ENCODE measurements at places on chromosomes 12 and 14.

GRCh38 chr14:28130610-28131284, 635.8 kb upstream of the FOXG1 start:
- DNase-seq = no peak

GRCh38 chr14:68710776-68711175, 82.1 kb downstream of the ZFP36L1 start:
- no peak for DNase-seq

DNA sequence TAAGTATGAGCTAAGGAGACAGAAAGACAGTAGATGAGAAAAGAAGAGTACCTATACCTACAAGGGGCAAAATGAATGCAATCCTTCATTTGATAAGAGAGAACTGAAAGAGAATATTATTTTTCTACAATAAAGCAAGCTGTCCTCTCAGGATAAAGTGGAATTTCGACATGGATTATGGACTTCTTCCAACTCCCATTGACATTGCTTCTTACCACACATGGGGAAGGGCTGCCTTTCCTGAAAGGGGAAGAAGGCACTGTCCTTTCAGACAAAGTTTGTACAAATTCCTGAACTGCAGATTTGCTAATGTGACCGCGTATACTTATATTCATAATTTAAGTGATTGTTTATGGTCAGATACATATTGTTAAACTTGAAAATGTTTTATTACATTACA, 4.3 kb upstream of the HEBP1 start:
- DNase-seq = no peak

DNA sequence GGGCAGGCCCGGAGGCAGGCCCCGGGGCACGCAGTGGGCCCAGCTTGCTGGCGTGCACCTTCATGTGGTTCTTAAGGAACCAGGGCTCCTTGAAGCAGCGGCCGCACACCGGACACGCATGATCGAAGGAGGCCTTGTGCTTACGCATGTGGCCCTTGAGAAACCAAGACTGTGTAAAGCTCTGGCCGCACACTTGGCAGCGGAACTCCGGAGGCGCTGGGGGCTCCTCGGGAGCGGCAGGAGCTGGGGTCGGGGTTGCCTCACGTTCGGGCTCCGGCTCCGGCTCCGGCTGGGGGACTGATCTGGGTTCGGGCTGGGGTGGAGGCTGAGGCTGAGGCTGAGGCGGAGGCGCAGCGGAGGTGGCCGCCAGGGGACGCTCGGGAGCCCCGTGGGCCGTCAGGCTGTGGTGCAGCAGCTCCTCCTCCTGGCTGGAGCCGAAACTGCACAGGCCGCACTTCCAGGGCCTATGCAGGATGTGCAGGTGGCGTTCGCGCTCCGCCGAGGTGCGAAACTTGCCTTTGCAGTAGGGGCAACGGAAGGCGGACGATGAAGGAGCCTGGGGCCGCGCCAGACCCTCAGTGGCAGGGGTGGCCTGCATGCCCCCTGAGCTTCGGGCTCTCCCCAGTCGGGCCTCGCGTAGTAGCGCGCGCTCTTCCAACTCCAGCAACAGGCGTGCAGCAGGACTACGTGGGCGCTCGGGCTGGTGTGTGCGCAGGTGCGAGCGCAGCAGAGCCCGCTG, 6.0 kb downstream of the ZNF219 start:
- peak; percentile 94 for DNase-seq

DNA sequence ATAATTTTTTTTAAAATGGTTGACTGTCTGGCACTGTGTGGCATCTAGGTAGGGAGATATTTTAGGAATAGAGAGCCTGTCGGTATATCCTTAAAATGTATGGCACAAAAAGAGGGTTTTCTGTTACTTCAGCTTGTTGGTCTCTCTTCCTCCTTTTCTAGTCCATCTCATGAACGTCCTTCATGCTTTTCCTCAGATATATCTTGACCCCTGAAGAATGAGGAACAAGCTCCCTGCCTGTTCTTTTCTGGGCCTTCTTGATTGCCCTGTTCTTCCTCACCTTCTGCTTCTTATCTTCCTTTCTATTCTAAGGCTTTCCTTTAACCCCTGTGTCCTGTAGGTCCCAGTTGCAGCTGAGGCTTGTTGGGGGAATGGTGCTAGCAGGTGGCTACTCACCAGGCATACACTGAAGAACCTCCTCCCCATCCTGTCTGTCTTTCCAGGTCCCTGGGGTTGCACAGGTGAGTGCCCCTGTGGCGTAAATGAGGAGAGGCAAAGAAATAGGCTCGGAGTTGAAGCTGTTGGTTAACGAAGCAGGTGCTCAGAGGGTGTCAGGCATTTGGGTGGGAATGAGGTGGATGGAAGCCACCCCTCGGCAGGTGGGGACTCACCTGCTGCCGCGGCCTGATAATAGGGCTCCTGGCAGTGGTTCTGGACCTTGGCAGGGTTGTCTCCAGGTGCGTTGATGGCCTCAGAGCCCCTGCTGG, 7.2 kb upstream of the C1R start:
- DNase-seq = no peak

DNA sequence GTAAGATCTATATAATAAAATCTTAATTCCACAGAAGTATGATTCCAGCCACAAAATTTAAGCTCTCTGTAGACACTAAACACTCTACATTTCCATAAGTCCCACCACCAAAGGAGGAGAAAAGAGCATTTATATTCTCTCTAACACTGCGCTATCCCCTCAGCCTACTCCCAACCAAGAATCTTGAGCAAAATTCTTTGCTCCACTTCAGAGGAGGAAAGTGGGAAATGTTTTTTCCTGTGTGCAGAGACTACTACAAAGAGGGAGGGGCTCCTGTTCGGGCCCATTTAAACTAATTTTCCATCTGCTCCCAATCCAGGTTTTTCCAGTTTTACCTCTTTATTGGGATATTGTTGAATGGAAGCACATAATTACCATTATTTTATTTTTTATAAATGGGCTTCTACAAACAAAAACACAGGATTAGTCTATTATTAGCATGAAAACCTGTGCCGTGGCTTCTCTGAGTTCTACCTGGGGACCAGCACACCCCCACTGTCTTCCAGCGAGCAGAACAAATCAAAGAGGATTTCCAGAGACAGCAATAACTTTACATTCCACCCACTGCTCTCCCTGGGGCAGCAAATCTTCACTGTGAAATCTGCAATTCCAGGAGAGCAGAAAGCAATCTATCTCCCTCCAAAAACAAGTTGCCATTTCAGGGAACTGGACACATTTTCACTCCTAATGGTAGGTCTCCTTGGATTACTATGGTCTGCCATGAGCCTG, 174.0 kb downstream of the DAD1 start:
- no peak for DNase-seq

- no peak for DNase-seq
Measured at GRCh38 chr12:92030618-92031017, 115.0 kb downstream of the BTG1 start.

DNA sequence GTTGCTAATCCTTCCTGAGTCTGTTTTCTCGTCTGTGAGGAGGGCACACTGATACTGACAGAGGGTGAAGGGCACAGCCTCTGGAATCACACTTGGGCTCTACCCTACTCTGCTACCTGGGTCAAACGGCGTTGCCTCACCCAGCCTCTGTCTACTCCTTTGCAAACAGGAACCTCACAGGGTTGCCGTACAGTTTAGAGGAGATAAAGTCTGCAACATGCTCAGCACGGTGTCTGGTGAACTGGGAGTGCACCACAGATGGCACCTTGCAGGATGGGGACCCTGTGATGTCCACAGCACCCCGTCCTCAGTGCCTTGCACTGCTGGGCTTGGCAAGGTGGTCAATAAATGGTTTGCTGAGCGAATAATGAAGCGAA, 38.3 kb downstream of the TESC start:
- DNase-seq = no peak

DNA sequence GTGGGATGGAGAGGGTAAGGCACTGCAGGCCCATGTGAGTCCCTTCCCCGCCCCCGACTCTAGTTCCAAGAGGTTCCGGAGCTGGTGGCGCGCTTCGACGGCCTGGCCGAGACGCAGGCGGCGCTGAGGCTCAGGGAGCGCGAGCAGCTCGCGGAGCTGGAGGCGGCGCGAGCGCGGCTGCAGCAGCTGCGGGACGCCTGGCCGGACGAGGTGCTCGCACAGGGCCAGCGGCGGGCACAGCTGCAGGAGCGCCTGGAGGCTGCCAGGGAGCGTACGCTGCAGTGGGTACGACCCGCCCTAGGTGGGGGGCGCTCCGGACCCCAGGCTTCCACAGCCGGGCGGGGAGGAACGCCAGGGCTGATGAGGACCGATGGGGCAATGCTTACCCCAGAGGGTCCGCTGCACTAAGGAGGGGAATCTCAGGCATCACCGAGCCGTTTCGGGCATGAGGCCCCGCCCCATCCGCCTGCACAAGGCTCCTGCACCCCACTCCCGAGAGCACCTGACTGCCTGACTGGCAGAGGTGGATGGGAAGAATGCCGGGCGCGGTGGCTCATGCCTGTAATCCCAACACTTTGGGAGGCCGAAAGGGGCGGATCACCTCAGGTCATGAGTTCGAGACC, 4.9 kb downstream of the CFAP73 start:
- DNase-seq = no peak

DNA sequence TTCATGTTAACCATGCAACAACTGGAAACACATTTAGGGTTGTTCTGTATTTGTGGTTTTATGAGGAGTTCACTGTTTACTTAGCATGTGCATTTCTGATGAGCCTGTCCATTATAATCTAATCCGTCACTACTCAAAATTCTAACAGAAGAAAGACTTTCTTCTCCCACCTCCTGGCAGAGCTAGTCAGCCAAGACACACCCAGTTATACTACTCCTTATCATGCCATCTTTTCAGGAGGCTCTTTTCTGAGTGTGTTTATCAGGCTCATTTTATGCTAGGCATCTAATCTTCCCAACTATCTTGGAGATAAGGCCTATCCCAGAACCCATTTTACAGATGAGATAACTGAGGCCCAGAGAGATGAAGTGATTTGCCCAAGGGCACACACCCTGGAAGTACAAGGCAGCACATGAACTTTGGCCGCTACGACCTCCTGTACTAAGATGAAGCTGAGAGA, 10.4 kb upstream of the MED13L start:
- DNase-seq = no peak

- DNase-seq = no peak
Measured at GRCh38 chr12:16939871-16940306, 333.9 kb upstream of the LMO3 start.

GRCh38 chr12:10753059-10753458, 29.9 kb upstream of the YBX3 start:
- DNase-seq = no peak

DNA sequence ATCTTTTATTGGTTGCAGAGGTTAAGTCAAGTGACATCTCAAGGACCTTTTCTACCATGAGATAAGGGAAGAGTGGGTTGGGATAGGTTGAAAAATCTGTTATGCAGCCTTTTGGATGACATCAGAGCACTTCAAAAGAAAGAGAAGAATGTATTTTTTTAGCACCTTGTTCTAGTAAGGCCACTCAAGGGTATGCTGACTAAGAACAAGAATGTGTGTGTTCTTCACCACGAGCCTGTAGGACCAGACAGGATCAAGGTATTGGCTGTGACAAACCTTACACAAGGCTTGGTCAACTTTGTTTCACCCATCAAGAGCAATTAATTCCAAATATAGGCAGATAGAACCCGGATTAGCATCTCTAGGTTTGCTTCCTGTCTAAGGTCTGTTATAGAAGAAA, 142.5 kb downstream of the SAMD4A start:
- DNase-seq = no peak

GRCh38 chr12:89848732-89849131, 140.1 kb upstream of the ATP2B1 start:
- no peak for DNase-seq

DNA sequence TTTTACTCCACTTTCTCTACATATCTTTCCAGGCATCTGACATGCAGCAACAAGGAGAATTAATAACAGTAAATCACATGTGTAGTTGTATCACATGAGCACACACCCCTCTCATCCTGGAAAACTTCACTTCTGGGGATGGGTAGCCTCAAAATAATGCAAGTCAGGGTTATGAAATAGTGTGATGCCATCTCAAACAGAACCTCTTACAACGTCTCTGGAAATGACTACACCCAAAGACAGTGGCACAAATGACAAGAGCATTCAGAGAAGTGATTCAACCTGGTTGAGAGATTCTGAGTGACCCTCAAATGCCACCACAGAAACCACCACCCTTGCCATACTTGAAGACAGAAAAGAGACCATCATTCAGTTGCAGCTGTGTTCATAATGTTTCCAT, 2.8 kb downstream of the DIO2 start:
- DNase-seq = no peak

GRCh38 chr14:42323426-42323825, 716.8 kb downstream of the LRFN5 start:
- DNase-seq = no peak

GRCh38 chr12:91423693-91424050, 241.1 kb upstream of the DCN start:
- DNase-seq = no peak

GRCh38 chr12:27524494-27524835, 459 bp downstream of the PPFIBP1 start:
- no peak for DNase-seq

DNA sequence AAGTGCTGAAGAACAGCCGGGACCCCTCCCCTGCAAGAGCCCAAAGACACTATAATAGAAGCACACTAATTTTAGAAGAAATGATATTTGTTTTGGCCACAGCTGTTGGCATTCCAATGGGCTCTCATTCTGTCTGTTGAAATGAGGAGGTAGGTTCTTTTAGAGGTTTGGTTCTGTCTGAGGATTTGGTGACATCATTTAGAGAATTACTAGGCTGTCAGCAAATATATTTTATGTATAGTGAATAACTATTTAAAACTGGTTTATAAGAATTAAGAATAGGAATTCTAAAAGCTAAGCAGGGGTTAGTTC, 200.7 kb upstream of the SLC38A2 start:
- DNase-seq = no peak

- DNase-seq = no peak
Measured at GRCh38 chr12:110697236-110697635, 8.3 kb upstream of the HVCN1 start.

DNA sequence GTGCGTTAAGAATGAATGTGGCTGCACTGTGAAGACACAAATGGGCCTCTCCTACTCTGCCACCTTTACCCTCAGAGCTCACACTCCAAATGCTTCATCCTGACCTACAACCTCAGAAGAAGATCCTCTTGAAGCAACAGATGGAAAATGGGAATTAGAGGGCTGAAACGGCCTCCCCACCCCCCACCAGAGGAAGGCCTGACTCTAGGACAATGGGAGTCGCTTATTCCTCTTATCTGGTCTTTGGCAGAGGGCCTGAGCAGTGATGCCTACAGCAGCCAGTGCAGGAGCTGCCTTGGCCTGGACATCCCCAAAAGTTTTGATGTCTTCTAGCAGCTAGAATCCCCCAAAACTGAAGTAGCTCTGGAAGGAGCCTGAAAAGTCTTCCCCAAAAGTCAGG, 29.2 kb downstream of the BTBD7 start:
- no peak for DNase-seq

DNA sequence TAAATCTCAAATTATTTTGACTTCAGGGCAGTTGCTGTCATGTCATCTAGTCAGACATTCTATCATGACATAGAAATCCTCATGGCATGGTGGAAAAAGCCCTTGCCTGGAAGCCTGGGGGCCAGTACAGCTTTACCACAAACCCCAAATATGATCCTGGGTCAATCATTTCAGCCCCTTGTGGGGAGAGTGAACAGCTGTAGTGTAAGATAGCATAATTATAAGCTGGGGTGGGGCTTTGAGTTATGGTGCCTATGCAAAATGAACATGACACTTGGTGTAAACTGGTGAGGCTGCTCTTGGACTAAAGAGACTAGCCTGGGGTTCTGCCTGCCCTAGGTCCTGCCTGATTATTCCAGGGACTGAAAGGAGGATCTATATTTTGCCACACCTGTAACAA, 207.7 kb upstream of the DDHD1 start:
- no peak for DNase-seq

Data from activated CD4-positive, CD25-positive, alpha-beta regulatory T cell (primary cell).